ENCODE measurements at places on chromosomes 11 and 22. TPM values are rescaled to one million over a fixed set of nuclear protein-coding genes. Genes with fewer than 3 reads are reported as not detected.

- H3K4me1 ChIP-seq, result peaks cover 8% of the 10 kb centered on the region
- H3K4me3 ChIP-seq, result no peak overlapping the region
- H3K36me3 ChIP-seq, result no peaks in the 10 kb centered on the region
- peaks cover 23% of the 10 kb centered on the region for H3K27me3 ChIP-seq
These were observed 4.9 kb downstream of the PNPLA3 start for GRCh38 chr22:43928468-43928867.

DNA sequence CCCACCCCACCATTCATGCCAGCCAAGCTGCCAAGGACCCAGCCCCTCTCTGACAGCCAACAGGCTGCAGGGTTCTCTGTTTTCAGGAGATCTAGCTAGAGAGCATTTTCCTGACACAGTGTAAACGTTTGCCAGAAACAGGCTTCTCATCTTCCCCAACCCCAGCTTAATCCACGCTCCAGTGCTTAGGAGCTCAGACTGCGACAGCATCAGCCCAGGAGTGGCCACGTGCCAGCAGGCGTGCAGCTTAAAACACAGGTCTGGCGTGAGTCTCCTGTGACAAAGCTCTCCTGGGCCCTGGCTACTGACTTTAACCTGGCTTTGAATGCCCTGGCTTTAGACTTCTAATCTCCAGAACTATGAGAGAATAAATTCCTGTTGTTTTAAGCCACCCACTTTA lies 66.6 kb downstream of the GALNT18 start:
- peaks cover 25% of the 10 kb centered on the region for H3K4me1 ChIP-seq
- H3K27ac ChIP-seq, result peak overlapping the region; percentile 18
- DNase-seq, result peak; percentile 87
- no peak overlapping the region for H3K4me3 ChIP-seq

GRCh38 chr11:82546661-82547557 lies 186.8 kb downstream of the FAM181B start:
- DNase-seq, result no peak
- no peaks in the 10 kb centered on the region for H3K36me3 ChIP-seq
- no peaks in the 10 kb centered on the region for H3K27me3 ChIP-seq
- no peak overlapping the region for H3K27ac ChIP-seq

MUC5AC gene
- polyA plus RNA-seq, result not detected

NCAM1 gene
- polyA plus RNA-seq, result 9.7 TPM

GRCh38 chr11:102361086-102362031 lies 14.3 kb downstream of the BIRC2 start:
- no peaks in the 10 kb centered on the region for H3K27me3 ChIP-seq
- H3K4me1 ChIP-seq, result peaks cover 4% of the 10 kb centered on the region
- no peak overlapping the region for H3K27ac ChIP-seq
- no peak for DNase-seq

VPREB3 gene
- 2.4 TPM for polyA plus RNA-seq

CCDC90B gene
- polyA plus RNA-seq, result 44.4 TPM
